ENCODE measurements at places on chromosomes 1 and 21. TPM values are rescaled to one million over a fixed set of nuclear protein-coding genes. Genes with fewer than 3 reads are reported as not detected.

- peak; percentile 49 for DNase-seq
Measured at GRCh38 chr1:223748773-223749733, 36.7 kb downstream of the CAPN2 start.

DNA sequence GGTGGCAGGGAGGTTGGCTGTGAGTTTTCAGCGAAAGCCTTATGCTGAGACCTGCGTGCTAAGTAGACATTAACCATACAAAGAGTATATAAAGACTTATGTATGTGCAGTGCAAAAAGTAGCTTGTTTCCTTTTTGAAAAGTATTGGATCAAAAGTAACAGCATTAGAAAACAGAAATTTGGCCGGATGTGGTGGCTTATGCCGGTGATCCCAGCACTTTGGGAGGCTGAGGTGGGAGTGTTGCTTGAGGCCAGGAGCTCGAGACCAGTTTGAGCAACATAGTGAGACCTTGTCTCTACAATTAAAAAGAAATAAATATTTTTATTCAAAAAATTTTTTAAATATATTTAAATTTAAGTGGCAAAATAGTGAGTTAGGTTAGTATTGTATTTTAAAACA lies 2.2 kb downstream of the RPAP2 start:
- DNase-seq = no peak

- no peak for DNase-seq
Measured at GRCh38 chr1:91655912-91656449, 155.3 kb downstream of the CDC7 start.

DNA sequence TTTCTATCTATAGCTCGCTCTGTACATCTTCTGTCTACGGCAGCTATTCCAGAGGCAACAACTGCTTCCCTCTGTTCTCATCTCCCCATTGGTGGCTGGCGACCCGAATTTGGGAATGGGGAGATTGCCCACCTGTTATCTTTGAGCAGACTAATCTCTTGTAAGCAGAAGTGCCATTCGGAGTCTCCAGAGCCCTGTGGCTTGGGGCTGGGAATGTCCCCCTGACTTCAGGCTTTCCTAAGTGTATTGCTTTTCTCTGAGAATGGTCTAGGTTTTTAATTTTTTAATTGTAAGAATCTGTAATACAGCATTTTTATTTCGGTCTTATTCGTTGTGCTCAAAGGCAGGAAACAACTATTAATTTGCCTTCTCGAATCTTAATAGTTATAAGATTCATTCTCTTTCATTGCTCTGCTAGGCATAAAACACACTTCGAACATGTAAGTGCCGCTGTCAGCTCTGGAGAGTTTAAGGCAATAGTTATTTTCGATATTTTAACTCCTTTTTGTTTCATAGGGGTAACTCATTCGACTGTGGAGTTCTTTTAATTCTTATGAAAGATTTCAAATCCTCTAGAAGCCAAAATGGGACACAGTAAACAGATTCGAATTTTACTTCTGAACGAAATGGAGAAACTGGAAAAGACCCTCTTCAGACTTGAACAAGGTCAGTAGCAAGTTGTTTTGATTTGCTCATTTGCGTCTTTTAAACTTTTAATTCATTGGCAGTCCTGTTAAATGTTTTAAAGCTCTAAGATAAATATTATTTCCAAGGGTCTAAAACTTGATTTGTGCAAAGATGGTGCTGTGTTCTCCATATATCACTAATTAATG lies 514 bp downstream of the AGL start:
- peak; percentile 0 for DNase-seq

GRCh38 chr1:234507089-234507488 lies 28.1 kb upstream of the TARBP1 start:
- no peak for DNase-seq

GRCh38 chr1:204348242-204348641 lies 11.5 kb downstream of the PLEKHA6 start:
- no peak for DNase-seq

- peak; percentile 45 for DNase-seq
Measured at GRCh38 chr1:59730759-59731478, 83.8 kb upstream of the HOOK1 start.

GRCh38 chr1:88791192-88791591 lies 100.2 kb downstream of the GTF2B start:
- DNase-seq = no peak

- no peak for DNase-seq
Measured at GRCh38 chr1:52928015-52928404, 934 bp downstream of the SCP2 start.

DNA sequence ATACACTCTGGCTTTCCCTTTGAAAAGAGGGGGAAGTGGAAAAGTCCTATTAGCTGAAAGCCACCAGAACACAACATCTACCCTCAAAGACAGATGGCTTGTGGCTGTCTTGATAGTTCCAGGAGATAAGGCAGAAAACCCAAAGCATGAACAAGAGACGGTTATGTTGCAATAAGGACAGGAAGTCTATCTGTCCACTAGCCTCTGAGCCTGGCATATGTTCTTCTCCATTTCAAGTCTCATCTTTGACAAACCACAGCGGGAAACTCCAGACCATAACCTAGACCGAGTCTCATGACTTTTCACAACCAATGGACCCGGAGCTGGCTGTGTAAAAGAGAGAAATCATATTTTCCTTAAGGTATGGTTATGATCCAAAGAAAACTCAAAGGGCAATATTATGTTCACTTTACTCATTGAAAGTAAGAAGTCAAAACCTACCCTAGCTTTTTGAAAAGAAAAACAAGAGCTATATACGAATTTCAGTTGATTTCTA lies 33.8 kb downstream of the DUSP10 start:
- DNase-seq = no peak

DNA sequence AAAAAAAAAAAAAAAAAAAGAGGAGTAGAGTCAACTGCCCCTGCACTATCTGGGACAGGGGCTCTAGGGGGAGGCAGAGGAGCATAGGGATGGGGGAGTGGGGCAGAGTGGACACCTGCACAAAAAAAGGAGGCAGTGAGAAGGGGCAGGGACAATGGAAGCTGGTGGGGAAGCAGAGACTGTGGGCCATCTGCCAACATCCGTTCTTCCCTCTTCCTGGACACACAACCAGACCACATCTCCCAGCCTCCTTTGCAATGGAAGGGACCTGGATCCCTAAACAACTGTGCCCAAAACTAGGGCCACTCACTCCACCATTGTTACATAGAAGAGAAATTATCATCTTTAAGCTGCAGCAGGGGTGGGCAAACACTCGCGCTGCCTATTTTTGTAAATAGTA lies 38.4 kb downstream of the NEK2 start:
- no peak for DNase-seq

DNA sequence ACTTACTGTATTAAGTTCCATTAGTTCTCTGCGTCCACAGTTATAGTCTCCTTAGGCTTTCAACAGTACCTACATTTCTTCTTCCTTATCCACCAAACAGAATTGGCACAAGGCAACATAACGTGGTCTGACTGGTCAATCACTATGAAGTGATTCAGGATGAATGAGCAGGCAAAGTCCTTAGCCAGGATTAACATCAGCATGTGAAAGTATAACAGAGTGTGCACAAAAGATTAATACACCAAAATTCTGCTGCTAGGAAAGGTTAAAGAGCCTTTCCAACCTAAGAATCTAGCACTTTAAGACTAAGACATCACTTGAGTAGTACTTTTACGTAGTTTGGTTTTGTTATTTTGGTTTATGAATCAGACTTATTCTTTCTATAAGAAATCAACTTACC lies 15.8 kb downstream of the DEPDC1 start:
- peak; percentile 97 for DNase-seq

DNA sequence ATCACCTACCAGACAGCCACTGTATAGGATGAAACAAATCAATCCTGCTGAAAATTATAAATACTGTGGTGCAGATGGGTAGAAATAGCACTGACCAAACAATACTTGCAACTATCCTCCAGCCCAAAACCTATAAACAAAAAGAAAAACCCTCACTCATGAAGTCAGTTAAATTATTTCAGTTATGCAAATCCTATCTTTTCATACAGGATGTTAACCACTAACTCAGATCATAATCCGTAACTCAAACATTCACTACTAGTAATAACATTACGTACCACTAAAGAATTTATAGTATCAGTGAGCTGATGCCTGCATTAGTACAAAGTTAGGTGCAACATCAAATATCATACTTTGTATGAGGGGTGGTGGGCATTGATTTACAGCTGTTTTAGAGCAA lies 2.6 kb downstream of the NDC1 start:
- DNase-seq = no peak

DNA sequence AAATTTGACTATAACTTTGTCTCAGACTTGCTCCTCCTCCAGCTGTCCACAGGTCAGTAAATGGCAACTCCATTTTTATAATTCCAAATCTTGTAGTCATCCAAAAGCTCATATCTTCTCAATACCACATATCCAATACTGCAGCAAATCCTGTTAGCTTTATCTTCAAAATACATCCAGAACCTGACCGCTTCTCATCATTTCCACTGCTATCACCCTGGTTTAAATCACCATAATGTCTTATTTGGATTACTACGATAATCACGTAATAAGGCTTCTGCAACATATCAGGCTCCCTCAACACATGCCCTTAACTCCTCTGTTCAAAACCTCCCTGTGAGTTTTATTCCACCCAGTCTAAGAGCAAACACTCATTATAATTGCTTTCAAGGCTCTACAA lies 34.5 kb downstream of the ERO1B start:
- DNase-seq = no peak

- DNase-seq = no peak
Measured at GRCh38 chr1:36622741-36623648, 140.3 kb upstream of the CSF3R start.

DNA sequence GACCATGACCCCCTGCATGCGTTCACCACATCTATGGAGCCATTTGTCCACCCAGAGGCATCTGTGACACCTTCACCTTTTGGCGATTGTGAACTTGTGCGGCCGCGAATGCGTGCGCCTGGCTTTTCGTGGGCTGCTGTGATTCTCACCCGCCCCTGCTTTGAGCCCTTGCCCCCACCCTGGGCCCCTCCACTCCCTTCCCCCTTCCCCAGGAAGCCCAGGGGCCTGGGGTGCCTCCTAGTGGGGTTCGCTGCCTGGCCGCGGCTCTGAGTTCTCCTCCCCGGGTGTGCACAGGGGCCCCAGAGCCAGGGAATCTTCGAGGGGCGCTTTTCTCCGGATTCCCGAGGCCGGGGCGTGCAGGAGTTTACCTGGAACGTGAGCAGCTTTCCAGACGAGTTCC lies 97.9 kb upstream of the ACTRT2 start:
- no peak for DNase-seq

DNA sequence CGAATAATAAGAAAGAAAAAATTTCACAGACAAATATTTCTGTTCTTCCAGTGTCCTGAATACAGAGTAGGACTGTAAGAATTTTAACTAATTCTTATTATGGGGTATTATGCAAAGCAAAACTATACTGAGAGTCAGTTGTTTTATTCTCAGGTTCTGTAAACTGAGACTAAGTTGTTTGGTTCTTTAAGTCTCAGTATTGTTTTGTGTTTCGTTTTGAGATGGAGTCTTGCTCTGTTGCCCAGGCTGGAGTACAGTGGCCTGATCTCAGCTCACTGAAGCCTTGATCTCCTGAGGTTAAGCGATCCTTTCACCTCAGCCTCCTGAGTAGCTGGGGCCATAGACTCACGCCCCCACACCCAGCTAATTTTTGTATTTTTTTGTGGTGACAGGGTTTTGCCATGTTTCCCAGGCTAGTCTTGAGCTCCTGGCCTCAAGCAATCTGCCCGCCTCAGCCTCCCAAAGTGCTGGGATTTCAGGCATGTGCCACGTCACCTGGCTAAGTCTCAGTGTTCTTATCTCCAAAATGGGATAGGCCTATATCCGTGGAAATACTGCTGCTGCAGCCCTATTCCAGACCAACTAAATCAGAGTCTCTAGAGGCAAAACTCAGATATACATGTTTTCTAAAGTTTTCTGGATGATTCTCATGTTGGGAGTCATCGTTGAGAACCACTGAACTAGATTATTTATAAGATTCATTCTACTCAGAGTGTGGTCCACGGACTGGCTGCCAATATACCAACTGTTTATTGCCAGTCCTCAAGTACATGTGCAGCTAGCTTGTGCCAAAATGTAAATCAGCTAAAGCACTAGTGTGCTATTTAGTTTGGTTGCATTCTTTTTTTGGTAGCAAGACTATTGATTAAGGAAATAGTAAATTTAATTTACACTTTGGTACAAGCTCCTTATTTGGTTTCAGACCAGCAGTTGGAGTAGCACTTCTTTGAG lies 116.6 kb downstream of the HS2ST1 start:
- no peak for DNase-seq

DNA sequence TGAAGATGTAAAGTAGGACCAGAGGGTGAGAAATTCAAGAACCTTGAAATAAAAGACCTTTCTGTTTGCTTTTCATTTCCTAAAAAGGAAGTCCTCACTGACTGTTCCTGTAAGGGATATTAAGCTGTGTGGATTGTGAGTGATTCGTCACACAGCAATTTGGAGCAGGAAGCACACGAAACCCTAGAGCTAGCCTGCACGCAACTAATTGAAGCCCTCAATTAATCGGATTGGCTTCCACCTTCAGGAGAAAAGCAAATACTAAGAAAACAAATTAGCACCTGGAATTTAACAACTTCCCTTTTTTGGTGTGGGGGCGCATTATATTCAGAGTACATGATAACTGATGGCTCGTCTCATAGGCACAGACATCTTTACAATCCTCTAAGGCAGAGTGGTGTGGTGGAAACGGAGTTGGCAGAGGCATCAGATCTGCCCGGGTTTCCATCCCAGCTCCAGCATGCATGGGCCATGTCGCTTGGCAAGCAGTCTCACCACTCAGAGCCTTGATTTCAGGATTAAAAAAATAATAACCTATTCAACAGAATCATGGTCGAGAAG lies 95.2 kb downstream of the KCNJ15 start:
- no peak for DNase-seq

DNA sequence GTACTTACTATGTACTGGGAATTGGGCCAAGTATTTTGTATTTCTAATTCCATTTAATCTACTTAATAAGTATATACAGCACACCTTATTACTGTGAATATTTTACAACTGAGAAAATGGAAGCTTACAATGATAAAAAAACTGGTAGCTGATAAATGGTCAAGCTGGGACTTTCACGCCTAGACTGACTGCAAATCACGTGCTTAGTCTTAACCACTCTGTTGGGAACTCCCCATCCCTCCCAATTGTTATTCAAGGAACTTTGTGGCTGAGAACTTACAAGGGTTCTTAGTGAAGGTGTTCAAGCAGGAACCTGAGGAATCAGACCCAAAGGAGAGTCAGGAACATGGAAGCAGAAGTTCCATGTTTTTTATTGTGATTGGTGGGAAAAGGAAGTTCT lies 26.9 kb downstream of the CD84 start:
- no peak for DNase-seq

DNA sequence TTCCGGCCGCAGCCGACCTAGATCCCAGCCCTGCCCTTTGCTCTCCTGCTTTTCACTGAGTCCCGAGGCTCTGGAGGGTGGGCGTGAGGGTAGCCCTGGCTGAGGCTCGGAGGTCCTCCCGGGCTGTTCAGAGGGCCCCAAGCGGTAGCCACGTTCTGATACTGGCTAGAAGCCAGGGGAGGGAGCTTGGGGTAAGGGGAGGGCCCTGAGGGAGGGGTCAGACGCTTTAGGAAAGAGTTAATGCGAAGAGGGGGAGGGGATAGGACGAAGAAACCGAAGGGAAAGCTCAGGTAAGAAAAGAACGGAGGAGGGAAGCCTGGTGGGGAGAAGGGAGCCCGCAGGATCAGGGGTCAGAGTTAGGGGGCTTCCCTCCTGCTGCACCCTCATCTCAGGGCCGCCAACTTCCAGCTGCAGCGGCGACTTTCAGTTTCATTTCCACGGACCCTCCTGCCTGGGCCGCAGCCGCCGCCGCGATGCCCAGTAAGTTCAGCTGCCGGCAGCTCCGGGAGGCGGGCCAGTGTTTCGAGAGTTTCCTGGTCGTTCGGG lies at the start of gene MOV10:
Gene MOV10 (plus strand): TSS at position 220 of the 546 bp plus-strand sequence. CDS start 254 bp downstream, at position 474.
- peak; percentile 41 for DNase-seq

LCE1D gene
- total RNA-seq = not detected

DNASE2B gene
- total RNA-seq = not detected

MR1 gene
- 11.5 TPM for total RNA-seq

OR2M3 gene
- total RNA-seq = not detected

F13B gene
- total RNA-seq = 0.12 TPM
